ENCODE measurements at places on chromosomes 2 and 18.
A peak's percentile ranks its signal among the peaks of the same experiment; 100 is the strongest.

- no peak for DNase-seq
Observed at GRCh38 chr2:186751790-186752189, 57.9 kb downstream of the FAM171B start.

DNA sequence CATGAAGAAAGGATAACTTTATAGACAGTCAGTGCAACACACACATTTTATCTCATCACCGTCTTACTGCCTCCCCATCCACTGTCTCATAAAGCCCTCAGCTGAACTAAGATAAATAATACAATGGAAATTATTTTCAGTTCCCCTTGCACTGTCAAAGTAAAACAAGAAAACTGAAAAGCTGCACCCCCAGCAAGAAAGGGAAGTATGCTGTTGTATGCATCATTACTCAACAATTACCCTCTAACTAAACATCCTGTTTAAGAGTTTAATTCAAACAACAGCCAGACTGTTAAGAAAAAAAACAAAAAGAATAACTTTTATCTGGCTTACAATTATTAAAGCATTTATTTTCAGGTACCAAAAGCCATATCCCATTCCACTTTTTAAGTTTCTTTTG, 25.0 kb downstream of the MPPE1 start:
- DNase-seq = no peak

DNA sequence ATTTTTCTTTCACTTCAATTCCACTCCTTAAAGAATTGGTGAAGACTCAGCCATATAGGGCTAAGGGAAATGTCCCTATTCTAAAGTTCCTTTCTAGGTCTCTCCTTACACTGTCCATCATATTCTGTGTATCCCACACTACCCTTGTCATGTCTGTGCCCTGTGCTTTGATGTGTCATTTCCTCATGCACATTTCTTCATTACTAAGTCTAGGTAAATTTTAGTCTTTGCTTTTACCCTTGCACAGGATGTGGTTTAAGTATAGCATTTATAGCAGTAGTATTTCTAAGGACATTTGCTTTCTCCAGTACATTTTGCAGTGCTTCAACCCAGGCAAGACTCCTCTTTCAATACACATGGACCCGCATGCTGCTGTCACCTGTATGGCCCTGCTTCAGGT, 221.5 kb upstream of the ACVR2A start:
- no peak for DNase-seq

GRCh38 chr18:44715245-44715644, 34.6 kb downstream of the SETBP1 start:
- peak; percentile 31 for DNase-seq

- no peak for DNase-seq
Observed at GRCh38 chr2:241551998-241552737, 6.4 kb upstream of the BOK start.

- DNase-seq = no peak
Observed at GRCh38 chr2:39491653-39492052, 54.6 kb upstream of the MAP4K3 start.

DNA sequence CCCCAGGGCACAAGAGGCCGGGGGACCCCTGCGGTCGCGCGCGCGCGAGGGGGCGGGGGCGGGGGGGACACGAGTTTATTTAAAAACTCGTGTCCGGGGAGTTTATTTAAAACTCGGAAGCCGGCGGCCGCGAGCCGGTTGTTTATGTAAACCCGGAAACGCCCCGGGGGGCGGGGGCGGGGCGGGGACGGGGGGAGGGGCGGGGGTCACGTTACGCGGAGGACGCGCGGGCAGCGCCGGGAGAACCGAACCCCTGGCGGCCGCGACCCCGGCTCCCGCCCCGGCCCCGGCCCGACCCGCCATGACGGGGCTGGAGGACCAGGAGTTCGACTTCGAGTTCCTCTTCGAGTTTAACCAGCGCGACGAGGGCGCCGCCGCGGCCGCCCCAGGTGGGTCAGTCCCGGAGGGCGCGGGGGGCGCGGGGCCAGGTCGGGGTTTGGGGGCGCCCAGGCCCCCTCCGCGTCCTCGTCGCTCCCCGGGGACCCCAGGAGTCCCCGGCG, 4.4 kb downstream of the NFATC1 start:
- DNase-seq = peak; percentile 14

GRCh38 chr2:45330637-45331409, 280.2 kb downstream of the SRBD1 start:
- DNase-seq = no peak

DNA sequence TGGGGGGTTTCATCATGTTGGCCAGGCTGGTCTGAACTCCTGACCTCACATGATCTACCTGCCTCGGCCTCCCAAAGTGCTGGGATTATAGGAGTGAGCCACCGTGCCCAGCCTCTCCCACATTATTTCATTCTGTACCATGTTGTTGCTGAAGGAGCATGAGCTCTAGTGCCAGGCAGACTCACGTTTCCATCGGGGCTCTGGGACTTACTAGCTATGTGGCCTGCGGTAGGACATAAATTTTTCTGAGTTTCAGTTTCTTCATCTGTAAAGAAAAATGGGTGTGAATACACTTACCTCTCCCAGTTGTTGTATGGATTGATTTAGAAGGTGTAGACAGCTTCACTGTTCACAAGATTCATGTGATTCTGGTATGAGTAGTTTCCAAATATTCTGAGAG, 30.8 kb upstream of the CCL20 start:
- no peak for DNase-seq

DNA sequence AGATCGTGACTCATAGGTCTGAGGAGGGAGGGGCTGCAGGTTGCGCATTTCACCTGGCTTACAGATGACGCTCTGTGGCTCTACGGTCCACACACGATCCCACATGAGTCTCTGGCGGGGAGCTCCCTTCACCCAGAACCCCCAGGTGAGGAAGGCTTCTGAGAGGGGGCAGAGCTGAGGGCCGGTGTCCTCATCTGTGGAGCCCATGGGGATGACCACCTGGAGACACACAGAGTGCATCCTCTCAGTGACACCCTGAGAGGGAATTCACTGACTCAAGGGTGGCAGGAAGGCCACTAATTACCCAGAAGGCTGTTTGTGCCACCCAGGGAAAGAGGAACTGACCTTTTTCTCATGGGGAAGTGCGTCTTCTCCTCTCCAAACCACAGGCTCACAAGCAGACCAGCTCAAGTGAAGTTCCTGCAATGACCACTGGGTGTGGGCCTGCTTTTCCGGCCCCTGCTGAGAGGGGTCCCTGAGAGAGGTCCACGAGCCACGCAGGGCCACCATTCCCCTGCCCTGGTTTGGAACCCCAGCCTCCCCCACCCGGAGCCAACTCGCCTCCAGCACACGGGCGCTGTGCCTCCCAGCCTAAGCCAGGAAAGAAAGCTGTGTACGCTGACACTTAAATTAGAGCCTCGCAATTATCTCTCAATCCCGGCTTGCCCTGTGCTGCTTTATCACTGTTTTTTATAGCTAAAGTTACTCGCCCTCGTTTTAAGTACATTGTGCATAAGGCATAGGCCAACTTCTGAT, 114.1 kb downstream of the BCL11A start:
- no peak for DNase-seq

DNA sequence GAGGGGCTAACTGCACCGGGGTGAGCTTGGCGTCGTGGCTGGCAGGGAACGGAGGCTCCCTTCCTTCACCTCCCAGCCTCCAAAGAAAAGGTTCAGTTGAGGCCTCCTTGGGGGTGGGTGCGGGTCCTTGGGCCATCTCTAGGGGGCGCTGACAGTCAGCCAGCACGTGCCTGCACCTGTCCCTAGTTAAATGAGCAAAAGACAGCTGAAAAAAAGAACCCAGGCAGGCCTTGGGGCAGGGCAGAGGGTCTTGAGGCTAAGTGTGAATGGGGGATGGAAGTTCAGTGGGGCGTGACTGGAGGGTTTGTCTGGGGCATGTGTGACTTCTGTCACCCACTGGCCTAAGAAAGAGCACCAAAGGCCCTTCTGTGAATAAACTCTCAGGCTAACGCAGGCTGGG, 56.4 kb downstream of the ZFP36L2 start:
- no peak for DNase-seq

DNA sequence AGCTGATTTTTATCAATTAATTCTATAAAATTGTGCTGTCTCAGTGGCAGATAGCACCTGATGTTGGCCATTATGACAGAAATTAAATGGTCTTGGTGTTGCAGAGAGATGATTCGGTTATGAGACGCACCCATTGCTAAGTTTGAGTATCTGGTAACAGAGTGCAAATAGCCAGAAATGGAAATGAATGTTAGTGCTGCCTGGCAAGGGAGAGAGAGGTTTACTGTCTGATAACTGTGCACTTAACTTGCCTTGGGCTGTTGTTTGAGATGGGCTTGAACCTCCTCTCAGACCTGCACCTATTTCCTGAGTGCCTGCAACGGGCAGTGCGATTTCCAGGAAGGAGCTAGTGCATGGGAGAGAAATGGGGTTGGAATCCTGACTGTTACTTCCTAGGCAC, 11.7 kb downstream of the DPYSL5 start:
- DNase-seq = no peak

- DNase-seq = no peak
Observed at GRCh38 chr2:177246000-177246399, 18.5 kb downstream of the NFE2L2 start.

DNA sequence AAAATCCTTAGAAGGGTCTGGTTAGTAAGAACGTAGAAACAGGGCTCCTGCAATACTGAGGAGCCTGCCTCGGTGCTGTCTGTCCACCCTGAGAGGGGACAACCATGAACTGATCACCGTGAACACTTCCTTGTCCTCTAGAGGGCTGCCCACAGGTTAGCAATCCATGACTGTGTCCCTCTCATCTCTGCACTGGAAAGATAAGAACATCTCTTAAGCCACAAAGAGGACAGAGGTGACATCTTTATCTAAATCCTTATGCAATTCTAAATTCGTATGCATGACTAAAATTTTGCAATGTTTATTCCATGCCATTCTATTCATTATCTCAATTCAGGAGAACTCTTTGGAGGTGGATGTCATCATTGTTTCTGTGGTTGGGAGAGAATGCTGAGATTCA, 12.8 kb downstream of the EFR3B start:
- DNase-seq = no peak

GRCh38 chr2:95277246-95277906, 3.1 kb downstream of the PROM2 start:
- DNase-seq = no peak

DNA sequence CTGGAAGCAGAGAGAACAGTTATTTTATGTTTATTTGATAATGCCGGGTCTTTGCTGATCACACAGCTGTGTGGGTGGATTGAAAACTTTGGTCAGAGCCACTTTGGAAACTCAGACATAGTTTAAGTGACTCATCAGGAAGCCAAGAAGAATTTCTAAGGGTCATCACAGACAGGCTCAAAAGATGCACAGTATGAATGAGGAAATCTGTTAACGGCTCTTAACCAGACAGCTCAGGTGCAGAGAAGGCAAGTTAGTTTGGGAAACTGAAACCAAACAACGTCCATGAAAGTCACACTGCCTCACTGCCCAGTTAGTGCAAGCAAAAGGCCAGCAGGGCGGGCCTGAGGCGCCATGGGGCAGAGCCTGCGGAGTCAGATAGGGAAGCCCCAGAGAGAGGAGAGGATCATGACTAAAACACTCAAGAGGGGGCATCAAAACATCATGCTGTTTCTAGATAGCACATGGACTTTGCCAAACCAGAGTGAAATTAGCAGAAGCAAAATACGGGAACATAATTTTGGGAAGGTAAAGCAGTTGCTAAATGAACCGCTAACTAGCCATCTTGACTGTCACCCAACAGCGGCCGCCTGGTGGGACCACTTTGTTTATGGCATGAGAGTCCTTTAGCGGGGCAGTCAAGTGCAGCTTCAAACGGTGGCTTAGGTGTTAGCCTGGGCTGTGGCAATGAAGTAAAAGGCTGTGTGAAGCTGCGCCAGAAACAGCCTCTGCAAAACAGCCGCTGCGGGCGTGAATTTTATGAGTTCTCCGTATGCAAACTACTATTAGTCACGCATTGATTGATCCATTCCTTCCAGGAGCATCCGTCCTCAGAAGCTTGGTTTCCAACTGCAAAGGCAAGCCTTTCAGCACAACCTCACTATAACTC, 101.2 kb downstream of the KCTD18 start:
- DNase-seq = no peak

GRCh38 chr2:62391696-62392095, 114.3 kb downstream of the TMEM17 start:
- DNase-seq = no peak

- no peak for DNase-seq
Observed at GRCh38 chr2:109247812-109248211, 118.8 kb downstream of the SH3RF3 start.

DNA sequence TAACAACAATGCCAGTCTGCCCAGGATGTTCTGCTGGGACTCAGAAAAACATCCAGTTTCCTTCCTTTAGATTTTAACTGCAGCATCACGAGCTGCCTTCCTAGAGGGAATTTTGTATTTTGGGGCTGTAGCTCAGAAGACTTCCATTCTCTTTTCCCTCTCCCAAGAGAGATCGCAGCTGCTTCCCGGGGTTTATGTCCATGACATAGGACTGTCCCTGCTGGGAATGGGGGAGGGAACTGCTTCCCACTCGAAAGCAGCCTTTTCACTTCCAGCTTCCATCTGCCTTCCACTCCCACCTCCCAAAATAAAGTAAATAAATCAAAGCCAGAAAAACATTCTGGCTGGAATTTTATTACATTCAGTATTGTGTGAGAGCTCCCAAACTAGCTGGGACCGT, 52.4 kb downstream of the LIMS1 start:
- DNase-seq = peak; percentile 57

- no peak for DNase-seq
Observed at GRCh38 chr2:6878549-6878948, 972 bp downstream of the RSAD2 start.

GRCh38 chr2:102703748-102704147, 58.1 kb upstream of the TMEM182 start:
- no peak for DNase-seq

DNA sequence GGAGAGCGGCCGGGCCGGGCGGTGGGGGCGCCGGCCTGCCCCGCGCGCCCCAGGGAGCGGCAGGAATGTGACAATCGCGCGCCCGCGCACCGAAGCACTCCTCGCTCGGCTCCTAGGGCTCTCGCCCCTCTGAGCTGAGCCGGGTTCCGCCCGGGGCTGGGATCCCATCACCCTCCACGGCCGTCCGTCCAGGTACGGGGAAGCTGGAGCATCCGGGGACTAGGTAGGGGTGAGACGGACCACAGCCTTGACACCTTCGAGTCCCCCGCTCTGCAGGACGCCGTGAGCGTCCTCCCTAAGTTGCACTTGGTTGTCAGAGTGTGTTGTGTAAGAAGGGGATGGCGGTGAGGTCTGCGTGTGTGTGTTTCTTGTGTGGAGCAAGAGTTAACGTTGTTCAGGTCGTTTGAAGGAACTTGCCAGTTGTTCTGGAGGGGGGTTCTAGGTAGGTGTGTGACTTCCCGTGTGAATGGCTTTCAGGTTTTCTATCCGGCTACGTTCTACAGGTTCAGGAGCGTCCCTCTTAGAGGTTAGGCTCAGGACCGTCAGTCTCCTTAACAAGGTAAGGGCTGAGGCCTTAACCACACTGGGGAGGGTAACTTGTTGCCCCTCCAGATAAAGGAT, 393 bp downstream of the IL1R1 start:
- DNase-seq = peak; percentile 70

DNA sequence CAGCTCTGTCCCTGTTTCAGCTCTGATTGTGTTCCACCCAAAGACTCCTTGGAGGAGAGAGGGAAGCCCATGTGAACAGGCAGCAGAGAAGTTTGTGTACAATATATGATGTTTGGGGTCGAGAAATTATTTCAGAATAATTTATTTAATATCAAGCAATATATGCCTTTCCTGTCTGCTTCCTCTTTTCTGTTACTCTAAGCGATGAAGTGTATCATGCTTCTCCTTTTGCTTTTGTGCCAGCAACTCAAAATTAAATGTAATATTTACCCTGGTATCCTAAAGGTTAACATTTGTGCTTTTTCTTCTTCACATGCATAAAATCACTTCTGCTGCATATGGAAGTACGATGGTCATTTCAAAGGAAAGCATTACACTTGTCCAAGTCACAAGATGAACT, 2.4 kb upstream of the NTSR2 start:
- DNase-seq = no peak
